ENCODE measurements at places on chromosomes 6 and 20.

- DNase-seq = no peak
These were observed 1239.3 kb upstream of the MAP3K7 start for GRCh38 chr6:91826128-91826527.

DNA sequence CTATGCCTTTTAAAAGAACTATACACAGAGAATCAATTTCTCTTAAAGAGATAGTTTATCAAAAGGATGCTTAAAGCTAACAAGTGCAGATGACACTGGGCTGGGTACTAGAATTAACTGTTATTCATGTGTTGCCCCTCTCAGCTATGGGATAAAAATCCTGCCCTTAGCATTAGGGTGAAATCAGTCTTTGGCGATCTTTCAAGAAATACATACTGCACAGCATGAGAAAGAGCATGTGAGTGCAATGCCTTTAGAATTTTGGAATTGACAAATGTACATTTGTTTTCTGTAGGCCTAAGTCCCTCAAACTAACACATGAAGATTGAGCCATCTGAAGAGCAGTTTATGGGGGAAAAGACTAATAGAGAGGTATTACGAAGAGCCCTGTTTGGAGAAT is 115.4 kb downstream of the ZFP64 start:
- no peak for DNase-seq

- DNase-seq = no peak
These were observed 8.6 kb downstream of the RAET1E start for GRCh38 chr6:149889326-149889725.

- DNase-seq = no peak
These were observed 5.6 kb downstream of the CYP24A1 start for GRCh38 chr20:54167909-54168872.

GRCh38 chr6:33490198-33490597 is 35.8 kb downstream of the ZBTB9 start:
- no peak for DNase-seq

DNA sequence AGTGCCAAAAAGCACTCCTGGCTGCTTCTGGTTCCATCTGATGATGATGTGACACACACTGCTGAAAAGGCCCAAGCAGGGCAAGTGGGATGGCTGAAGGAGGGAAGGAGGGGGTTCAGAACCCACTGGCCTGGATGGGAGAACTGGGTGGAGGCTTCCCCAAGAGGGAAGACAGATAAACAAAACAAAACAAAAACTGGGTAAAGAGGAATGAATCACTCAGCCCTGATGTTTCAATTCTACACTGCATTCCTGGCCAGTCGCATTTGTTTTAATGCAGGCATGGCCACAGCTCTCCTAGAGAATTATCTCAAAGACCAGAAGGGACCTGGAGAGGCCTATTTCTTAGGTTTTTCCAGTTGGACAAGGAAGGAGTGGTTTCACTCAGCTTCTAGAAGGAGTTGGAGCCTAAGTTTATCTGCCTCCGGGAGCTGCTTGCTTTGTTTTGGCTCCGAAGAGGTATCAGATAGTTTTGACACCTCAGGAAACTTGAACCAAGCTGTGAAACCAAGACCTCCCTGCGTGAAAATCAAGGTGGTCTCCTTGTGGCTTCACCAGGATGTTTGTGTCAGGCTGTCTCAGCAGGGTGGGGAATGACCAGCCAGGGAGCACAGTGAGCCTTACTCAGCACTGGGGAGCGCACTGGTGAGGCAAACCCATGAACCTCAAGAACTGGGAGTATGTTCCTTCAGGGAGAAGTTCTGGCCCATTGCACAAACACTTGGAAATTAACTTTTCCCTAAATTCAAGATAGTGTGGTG is 16.1 kb downstream of the TTPAL start:
- DNase-seq = no peak

GRCh38 chr6:159998538-159998937 is 29.7 kb downstream of the IGF2R start:
- no peak for DNase-seq

DNA sequence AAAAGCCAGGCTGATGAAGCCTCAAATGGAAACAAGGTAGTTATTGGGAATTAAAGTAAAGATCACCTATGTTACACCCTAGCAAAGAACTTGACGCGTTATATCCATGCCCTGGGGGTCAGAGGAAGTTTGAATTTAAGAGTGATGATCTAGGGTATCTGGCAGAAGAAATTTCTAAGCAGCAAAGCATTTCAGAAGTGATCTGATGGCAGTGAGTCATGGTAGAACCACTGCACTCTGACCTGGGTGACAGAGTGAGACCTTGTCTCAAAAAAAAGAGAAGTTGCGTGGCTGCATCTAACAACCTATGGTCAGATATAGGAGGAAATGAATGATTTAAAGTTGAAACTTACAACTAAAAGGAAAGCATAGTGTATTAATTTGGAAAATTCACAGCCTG is 45.2 kb downstream of the SCP2D1 start:
- DNase-seq = no peak

- no peak for DNase-seq
These were observed 1.4 kb downstream of the CST3 start for GRCh38 chr20:23636182-23636907.

- no peak for DNase-seq
These were observed 392.3 kb downstream of the PLCB1 start for GRCh38 chr20:8524101-8525016.

DNA sequence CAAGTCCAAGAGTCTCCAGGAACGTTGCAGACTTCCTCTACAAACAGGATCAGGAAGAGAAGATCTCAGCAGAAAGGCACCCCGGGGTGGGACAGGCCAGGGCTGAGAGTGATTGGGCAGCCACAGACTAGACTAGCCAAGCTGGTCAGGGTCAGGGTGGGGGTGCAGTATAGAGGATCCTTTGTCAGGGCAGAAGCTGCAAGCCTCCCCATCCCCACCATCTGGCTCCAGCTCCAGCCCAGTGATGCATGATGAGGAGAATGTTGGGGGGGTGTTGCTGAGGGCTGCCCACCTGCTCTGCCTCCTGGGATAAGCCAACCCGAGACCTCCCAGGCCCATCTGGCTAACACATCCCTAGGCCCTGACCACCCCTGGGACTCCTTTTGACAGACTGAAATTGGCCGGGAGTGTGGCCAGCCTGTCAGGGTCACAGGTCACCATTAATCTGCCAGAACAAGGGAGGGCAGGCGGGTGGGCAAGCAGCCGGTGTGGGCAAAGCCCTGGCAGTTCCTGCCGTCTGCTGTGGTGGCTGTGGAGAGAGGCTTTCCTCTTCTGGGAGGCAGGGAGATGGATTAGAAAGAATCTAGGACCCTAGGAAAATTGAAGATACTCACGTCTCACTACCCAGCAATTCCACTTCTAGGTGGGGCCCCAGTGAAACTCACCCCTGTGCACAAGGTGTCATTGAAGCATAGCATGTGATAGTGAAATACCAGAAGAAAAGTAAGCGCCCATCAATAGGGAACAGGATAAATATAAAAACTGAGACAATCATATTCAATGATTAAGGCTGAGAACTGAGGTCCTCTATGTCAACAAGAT is 22.1 kb upstream of the SNTA1 start:
- DNase-seq = no peak

- DNase-seq = no peak
These were observed 29.7 kb downstream of the MYB start for GRCh38 chr6:135210632-135211305.

DNA sequence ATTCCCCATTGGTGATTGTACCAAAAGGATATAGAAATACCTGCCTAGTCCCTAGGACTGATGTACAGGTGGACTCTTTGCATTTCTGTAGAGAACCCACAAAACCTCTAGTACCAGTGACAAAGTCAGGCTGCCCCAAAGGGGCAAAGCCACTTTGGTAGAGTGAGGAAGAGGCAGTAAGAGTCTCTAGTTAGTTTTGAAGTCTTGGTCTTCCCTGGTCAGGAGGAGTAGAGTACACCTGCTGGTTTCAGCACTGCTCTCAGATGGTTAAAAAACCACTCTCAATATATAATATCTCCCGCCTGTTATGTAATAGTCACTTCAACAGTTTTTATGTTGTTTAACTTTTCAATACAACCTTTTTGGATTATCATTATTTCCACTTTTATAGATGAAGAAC is 344.9 kb downstream of the CDKAL1 start:
- DNase-seq = no peak

DNA sequence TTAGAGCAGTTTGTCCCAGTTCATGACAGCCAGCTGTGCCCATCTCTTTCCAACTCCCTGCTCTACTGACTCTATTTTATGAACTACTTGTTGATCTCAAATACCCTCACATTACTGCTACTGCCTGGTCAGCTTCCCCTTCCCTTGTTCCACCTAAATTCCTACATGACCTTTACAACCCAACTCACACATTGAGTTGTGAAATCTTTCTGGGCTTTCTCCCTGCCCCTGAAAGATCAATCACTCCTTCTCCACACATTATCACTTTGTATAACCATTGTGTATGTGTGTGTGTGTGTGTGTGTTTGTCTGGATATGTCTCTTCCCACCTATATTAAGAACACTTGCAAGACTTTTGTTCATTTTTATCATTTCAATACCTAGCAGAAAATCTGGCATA is 42.1 kb upstream of the CLIC5 start:
- no peak for DNase-seq

DNA sequence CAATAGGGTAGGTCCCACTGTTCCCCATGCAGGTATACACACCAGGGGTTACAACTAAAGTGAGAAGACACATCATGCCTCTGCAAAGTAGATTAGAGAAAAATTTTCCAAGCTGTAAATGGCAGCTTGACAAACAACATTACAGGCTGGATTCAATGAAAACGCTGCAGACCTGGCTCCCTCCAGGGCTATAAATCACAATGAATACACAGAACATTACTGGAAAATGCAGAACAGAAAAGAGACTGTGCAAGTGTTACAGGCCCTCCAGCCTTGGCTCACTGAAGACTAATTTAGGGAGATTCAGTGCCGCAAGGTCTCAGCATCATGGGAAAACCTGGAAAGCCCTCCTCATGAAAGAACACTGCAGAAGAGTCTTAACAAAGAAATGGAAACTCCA is 207.8 kb downstream of the KHDC1L start:
- DNase-seq = no peak

GRCh38 chr6:158009935-158010585 is 28.4 kb downstream of the SYNJ2 start:
- no peak for DNase-seq
